Effector CD8-positive, alpha-beta T cell (primary cell): ENCODE measurements at places on chromosomes 2 and 18.

- DNase-seq = no peak
Observed at GRCh38 chr2:233244818-233245217, 6.7 kb upstream of the ATG16L1 start.

DNA sequence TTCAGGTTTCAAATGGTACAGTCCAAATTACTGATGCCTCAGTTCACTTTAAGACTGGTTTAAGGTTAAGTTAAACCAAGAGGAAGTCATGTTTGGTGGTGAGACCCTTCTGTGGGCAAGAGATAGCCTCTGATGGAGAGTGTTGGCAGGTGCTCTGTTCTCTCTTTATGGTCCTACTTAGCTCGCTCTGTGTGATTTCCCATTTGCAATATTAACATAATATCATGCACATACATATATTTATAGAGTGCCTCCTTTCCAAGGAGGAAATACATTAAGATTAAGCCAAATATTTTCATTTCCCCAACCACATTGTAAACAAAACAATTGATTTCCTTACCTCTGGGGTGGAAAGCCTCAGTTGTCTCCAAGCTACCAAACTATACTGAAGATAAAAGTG is 222.4 kb downstream of the PIK3C3 start:
- DNase-seq = no peak

GRCh38 chr2:88003074-88003755 is 13.1 kb downstream of the RNU2-63P start:
- DNase-seq = no peak

GRCh38 chr18:26696786-26697185 is 148.4 kb upstream of the KCTD1 start:
- no peak for DNase-seq

DNA sequence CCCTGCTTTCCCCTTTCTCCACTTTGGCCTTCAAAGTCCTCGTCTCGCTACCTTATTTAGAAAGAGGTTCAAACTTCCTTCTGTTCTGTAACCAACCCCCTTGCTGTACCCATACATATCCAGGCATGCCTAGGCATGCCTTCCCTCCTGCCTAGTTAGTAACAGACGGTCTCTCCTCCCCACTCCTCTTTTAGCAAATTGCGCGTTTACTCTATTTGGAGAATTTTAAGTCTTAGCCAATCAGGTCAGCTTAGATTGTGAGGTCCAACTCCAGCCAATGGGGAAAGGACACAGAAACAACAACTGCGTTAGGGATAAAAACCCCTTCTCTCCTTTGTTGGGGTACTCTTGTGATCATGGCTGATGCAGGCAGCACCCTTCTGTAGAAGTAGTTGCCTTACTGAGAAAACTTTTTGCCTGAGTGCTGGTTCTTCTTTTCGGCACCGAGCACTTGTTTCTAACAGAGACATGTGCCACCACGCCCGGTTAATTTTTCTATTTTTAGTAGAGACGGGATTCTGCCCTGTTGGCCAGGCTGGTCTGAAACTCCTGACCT is 85.9 kb upstream of the FOXI3 start:
- no peak for DNase-seq

GRCh38 chr2:177501186-177501585 is 108.6 kb downstream of the AGPS start:
- DNase-seq = no peak

DNA sequence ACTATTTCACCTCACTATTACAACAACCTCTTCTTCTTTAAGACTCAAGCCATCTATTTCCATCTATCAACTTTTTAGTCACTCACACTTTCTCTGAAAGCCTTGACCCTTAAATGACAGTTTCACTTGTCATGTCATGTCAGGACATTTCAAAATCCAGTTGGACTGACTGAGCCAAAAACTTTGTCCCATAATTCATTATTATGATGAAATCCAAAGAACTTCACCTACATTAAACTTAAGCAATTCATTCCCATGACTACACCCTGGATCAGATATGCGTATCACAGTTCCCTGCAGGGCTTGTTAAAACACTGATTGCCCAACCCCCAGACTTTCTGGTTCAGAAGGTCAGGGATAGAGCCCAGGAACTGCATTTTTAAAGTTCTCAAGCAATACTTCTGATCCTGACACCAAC is 26.5 kb downstream of the LDAH start:
- no peak for DNase-seq

DNA sequence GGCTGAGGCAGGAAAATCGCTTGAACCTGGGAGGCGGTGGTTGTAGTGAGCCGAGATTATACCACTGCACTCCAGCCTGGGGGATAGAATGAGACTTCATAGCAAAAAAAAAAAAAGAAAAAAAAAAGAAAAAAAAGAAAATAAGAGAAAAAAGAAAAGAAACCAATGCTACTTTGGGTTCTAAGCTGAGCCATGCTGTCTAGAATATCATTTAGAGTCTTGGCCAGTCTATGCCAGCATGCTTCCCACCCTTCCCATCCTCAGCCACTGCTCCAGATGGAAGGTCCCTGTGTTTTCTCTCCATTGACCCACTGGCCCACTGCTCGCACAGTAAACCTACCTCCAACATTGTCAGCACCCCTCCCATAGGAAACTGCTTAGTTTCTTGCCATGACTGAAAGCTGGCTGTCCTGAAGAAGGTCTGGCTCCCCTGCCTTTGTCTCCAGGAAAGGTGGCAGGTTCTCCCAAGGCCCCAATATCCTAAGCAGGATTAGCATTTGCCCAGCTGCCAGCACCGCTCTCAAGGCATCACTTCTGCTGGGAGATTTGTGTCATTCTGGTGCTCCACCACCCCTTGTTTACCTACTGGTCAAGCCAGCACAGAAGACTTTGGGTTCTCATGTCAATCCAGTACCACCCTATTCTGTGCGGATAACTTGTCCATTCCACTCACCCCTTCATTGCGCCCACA is 47.3 kb upstream of the PAPOLG start:
- no peak for DNase-seq

DNA sequence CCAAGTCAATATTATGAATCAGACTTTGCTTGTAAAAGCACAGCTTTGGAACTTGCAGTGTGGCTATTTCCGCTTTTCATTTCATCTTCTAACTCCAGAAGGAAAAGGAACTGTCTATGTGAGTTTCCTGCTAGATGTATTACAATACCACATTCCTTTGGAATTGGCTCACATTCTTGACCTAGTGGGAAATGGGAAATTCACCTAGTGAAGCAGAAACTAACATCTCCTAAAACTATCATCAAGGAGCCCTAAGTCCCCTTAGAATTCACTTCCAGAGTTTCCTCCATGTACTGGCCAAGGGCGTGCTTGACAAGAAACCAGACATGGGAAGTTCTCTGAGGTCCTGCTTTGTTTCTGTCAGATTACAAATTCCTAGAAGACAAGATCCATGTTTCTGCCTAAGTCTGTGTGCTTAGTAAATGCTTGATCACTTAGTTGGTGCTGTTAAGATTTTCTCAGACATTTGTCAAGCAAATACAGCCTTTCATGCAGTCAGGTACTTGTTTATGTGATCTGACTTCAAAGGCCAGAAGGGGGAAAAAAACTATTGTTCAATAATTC is 275.7 kb upstream of the FN1 start:
- no peak for DNase-seq

DNA sequence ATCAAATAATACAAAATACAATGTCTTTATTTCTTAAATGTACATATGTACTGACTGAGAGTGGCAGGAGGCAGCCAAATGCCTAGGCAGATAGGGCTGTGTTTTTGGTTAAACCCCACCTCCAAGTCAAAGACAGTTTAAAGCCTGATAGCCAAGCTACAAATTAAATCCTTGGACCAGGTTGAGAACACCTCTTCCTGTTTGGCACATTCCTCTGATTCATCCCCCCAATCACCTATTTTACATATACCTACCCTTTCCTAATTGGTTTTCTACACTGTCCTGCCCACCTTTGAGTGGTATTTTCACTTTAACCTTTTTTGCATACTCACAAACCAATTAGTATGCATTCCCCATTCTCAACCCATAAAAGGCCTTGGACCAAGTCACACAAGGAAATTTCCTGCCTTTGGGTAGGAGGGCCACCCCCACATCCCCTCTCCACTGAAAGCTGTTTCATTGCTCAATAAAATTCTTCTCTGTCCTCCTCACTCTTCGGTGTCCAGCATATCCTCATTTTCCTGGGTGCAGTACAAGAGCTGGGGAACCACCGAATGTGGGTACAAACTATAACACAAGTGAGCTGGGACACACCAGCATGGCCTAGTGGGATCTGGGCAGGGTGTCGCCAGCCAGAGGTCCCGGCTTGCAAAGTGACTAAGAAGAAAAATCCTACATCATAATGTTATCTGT is 149.1 kb downstream of the UBE2E3 start:
- DNase-seq = no peak

GRCh38 chr18:7566567-7567473 is at the start of gene PTPRM:
Gene PTPRM (plus strand): TSS chr18:7567316. CDS start chr18:7567819, 503 bp downstream.
- no peak for DNase-seq

DNA sequence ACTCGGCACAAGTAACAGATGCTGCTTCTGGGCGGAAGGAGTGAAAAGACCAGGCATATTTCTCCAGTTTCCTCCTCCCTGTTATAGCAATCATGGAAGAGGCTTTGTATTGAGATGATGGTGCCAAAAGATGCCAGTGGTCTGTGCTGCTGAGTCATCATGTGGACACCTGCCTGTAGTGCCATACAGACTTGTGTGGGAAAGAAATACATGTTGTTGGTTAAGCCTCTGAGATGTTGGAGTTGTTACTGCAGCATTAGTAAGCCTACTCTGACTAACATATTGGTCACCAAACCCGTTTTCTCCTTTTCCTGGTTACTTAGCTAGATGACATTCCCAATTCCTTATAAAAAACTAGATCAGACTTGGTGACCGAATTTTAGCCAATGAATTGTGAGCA is 356.9 kb downstream of the ZNF521 start:
- DNase-seq = no peak

DNA sequence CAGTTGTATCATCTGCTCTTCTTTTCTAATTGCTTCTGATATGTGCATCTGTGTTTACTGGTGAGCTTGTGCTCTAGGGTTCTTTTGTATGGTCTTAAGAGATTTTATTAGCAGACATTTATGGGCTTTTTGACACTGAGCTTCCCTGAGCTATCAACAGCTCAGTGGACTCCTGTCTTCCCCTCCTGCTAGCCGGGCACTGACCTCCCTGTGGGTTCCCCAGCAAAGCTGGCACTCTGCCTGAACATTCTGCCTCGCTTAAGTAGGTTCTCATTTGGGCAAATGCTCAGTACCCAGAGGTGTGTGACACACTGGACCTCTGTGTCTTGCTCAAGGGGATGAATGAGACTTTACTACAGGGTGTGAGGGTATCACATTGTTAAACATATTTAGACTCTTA is 15.8 kb downstream of the TRAF3IP1 start:
- no peak for DNase-seq

DNA sequence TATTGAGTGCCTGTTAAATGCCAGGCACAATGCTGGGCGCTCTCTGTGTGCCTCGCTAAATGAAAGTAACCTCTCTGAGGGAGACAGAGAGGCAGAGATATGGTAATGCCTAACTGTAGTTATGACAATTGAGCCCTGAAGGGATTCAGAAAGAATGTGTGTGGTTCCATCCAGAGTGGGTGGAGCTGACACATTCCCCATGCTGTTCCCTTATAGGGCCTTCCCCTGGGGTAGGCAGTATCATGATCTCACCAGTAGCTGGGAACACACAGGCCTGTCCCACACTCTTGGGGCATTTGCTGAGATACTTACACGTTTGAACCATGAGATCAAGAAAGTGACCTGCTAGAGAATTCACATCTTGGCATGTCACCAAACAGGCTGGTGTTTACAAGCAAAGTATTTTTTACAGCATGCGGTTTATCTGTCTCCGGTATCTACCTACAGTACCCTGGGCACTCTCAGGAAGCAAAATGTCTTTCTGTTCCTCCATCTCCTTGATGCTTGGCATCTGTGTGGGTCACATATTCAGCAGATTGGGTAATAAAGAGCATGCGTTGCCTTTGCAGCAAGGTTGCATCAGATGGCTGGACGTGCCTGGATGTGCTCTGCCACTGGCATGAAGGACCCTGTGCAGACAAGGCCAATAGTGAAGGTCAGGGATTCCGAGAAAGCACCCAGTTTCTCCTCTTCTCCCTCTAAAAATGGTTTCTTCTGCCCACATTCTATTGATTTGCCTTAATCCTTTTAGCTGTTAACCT is 9.4 kb downstream of the CTIF start:
- no peak for DNase-seq

- DNase-seq = no peak
Observed at GRCh38 chr18:74609535-74609934, 11.9 kb downstream of the ZNF407 start.

DNA sequence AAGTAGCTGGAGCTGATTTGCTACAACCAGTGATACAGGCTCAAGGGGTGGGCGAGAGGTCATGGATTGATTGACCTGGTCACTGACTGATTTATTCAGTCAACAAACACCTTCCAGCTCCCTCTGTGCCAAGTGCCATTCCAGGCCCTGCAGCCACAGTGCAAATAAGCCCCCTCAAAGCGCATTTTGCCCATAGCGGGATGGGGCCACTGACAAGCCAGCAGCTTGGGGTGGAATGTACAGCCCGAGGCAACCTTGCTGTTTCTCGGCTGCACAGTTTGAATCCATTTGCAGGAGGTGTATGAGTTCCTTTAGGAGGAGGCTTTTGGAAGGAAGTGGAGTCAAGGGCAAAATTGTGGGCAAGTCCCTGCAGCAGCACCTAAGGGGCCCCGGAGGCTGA is 235.2 kb downstream of the TPGS2 start:
- DNase-seq = no peak

DNA sequence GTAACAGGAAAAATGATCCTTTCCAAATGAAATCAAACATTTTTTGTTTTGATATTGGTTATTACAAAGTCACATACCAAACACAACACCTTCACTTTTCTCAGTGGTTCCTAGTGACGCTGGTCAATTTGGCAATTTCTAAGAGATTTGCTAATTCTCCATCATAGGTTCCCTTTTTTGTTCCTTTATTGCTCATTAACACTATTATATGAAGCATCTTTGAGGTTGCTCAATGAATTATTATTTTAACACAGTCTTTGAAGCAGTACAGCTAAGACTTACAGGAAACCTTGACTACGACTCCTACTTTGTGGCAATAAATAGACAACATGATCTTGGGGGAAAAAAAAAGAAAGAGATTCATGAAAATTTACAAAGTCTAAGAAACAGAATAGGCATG is 152.2 kb upstream of the VRK2 start:
- no peak for DNase-seq

DNA sequence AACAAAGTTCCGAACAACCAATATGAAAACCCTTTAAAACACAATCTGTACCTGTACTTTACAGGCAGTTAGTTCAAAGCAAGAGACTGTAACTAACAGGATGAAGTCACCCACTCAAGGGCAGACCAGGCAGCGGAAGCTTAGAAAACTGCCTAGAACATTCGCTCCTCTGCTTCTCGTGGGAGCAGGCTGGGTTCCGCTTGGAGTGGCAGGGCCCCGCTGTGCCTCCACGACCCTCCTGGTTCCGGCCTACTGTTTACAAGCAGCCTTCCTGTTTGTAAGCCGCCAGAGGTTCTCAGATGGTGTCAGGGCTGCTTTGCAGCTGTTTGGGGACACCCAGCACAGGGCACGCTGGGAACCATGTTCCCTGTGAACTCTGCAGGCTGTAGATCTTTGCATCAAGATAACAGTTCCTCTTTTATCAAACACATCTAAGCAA is 31.3 kb downstream of the CIB4 start:
- no peak for DNase-seq
